Activated CD8-positive, alpha-beta memory T cell treated with anti-CD3 and anti-CD28 coated beads for 48 hours (primary cell): ENCODE measurements at places on chromosomes 5 and 9.

DNA sequence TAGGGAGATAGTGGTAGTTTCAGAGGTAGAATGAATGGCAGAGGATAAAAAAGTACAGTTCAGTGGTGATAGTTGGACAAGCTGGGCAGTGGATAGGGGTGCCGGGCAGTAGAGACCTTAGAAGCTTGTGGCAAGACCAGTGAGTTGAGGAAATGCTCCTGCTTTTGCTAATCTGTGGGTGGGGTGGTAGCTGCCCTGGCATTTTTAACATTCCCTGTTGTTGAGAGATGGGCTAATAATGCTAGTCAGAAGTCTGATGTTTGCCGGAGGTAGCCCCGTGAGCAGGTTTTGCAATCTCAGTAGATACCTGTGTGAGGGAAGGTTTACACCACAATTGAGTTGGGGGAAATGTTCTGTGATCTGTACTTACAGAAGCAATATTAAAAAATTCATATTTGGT is 91.1 kb downstream of the TRIO start:
- no peak for DNase-seq

GRCh38 chr9:135183069-135183468 is 95.6 kb downstream of the OLFM1 start:
- no peak for DNase-seq

DNA sequence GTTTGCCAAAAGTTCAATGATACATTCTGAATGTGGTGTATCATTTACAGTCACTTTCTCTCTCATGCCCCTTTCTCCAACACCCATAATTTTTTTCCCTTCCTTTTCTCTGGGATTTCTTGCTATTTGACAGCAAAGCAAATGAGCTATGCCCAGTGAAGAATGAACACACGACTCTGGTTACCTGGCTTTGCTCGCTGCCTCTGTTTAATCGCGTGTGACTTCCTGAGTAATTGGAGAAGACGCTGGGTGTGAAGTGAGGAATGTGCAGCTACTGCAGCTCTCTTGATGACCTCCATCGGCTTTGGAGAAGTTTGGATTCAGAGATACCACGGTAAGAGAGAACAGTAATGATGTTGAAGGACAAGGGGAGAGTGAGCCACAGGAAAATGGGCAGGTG is 651.8 kb downstream of the KIF4B start:
- no peak for DNase-seq

DNA sequence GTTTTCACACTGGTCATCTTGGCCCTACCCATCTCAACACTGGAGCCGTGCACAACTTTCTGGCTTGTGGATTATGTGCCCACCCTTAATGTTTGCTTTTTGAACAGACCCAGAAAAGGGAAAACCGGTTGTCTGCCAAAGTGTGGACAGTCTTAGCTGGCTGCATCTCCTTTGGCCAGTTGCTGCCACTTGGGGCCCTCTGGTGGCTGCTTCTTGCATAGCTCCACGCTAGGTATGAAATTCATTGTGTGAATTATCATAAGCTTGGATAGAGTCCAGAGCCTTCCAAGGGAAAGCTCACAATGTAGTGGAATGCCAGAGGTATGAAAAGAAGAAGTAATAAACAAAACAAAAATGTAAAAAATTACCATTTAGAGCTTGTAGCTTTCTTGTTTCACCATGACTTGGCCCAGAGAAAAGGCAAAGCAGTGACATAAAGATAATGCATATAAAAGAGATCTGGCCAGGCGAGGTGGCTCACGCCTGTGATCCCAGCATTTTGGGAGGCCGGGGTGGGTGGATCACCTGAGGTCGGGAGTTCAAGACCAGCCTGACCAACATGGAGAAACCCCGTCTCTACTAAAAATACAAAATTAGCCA is 12.5 kb upstream of the SLC36A3 start:
- no peak for DNase-seq

GRCh38 chr5:135537271-135537670 is 1.5 kb upstream of the NEUROG1 start:
- no peak for DNase-seq

GRCh38 chr5:56523790-56524575 is 290.9 kb upstream of the ANKRD55 start:
- no peak for DNase-seq

DNA sequence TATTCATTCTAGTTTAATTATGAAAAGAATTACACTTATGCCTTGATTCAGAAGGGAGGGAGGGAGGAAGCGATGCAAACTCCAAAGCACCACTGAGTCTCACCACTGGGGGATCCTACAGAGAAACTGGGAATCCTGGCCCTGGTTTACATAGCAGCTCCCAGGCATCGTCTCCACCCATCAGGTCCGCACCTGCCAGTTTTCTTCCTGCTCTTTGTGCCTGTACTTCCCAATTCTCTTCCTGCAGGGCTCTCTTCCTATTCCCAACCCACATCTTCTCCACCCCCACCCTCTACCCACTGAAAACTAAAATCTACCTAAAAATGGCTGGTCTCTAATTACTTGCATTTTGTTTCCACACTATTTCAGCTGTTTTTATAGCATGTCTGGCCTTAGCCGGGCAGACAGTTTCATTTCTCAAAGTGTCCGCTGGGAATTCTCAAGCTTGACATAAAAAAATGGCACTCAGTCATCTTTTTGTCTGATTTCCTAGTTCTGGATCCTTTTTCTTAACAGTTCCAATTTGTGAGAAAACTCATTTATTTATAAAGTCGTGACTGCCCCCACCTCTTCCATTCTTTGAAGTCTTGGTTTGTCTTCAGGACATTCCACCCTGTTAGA is 1.6 kb upstream of the TNIP1 start:
- DNase-seq: no peak

GRCh38 chr9:72144756-72145492 is 4.3 kb upstream of the GDA start:
- no peak for DNase-seq

DNA sequence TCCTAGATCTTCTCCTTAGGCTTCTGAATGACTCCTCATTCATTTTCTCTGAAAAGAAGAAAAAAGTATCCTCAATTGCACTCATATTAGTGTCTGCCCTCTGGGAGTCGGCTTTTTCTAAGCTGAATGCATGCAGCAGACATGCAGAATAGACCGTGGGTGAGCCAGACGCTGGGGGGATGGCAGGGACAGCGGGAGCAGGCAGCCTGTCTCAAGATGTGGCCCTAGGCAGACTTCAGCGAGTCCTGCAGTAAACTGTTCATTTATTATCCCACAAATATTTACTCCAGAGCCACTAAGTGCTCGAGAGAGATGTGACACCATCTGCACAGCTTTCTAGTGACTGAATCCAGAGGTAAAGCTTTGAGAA is 164.9 kb upstream of the RAI14 start:
- DNase-seq: no peak

DNA sequence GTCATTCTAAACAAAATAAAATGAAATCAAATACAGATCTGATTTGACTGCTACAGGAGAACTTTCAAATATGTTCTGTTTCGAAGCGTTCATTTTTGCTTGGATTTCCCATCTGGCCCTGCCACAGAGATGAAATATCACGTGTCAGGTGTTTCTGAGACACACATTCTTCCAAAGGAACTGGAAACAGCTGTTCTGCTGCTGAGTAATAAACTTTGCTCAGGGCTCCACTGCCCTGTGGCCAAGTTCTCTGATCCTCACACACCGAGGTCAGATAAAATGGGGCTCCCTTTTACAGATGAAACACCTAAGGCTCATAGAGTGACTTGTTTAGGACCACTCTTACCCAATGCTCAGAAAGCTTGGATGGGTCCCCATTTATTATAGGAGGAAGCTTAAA is 42.5 kb downstream of the FRMPD1 start:
- DNase-seq: no peak

- no peak for DNase-seq
Observed at GRCh38 chr5:107103522-107103921, 567.2 kb downstream of the EFNA5 start.

GRCh38 chr5:154580422-154580821 is 102.4 kb upstream of the HAND1 start:
- DNase-seq: no peak

DNA sequence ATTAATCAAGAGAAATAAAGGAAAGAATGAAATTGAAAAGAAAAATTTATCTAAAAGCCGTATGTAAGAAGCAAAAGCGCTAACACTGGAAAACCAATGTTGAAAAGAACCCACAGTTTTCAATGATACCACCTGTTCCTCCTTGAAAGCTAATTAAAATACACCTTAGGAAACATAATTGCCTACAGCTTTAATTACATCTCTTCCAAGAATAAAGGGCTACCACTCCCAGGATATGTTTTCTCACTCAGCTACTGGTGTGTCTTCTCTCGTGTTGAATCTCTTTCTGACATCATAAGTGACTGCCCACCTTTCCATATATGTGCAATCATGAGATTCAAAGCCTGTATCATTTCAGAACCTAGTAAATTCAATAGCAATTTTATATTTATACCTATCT is 880.6 kb upstream of the DMAC1 start:
- no peak for DNase-seq
